ENCODE measurements at places on chromosomes 4 and X.

- no peak for DNase-seq
These were observed 139.0 kb downstream of the TSPAN5 start for GRCh38 chr4:98519268-98519977.

GRCh38 chrX:84064164-84064563 is 123.8 kb downstream of the RPS6KA6 start:
- DNase-seq = no peak

GRCh38 chr4:124191329-124191728 is 521.2 kb downstream of the ANKRD50 start:
- no peak for DNase-seq

- DNase-seq = no peak
These were observed 68.5 kb downstream of the NPNT start for GRCh38 chr4:105963461-105964400.

GRCh38 chr4:61462451-61463326 is 262.6 kb downstream of the ADGRL3 start:
- DNase-seq = no peak

GRCh38 chr4:88447371-88448095 is 9.4 kb upstream of the HERC5 start:
- DNase-seq = no peak

- DNase-seq = no peak
These were observed 34.6 kb downstream of the SEPTIN11 start for GRCh38 chr4:76984127-76984526.

DNA sequence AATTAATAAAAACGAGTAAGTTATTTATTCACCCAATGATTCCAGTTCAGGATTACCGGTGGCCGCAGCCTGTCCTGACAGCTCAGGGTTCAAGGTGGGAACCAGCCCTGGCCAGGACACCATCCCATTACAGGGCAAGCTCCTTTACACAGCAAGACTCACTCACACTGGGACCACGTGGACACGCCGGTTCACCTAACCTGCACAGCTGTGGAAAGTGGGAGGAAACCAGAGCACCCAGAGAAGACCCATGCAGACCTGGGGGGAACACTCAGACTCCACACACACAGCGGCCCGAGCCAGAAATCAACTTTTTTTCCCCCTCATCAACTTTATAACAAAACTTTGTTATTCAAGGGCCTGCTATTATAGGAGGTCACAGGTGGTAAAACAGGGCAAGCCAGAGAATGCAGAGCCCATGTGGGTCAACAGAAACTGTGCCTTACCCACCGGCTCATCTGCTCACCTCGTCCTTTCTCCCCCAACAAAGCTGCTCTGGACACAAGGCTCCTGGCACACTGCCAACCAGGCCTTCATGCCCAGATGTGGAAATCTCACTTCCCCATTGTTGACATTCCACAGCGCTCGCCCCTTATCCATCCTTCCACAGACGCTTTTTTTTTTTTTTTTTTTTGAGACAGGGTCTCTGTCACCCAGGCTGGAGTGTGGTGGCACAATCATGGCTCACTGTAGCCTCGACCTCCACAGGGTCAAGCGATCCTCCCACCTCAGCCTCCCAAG is 8.0 kb upstream of the ODAPH start:
- DNase-seq = no peak

GRCh38 chr4:78951862-78952472 is 12.7 kb upstream of the PAQR3 start:
- no peak for DNase-seq

- no peak for DNase-seq
These were observed 92.0 kb upstream of the PRDX4 start for GRCh38 chrX:23575281-23575680.

DNA sequence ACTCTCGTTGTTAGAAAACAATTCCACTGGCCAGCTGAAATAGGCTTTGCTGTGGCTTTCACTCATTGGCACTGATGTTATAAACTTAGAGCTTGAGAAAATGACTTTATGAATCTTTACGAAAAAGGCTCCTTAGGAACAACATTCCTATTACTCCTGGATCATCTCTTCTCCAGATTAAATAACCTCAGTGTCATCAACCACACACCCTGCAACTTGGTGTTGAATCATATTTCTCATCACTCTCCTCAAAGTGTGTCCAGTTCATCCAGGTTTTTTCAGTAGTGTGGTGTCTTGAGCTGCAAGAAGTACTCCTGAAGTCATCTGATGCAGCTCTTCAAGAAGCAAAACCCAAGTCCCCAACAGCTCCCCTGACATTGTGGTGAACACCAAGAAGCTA is 28.1 kb upstream of the ANOS1 start:
- no peak for DNase-seq

DNA sequence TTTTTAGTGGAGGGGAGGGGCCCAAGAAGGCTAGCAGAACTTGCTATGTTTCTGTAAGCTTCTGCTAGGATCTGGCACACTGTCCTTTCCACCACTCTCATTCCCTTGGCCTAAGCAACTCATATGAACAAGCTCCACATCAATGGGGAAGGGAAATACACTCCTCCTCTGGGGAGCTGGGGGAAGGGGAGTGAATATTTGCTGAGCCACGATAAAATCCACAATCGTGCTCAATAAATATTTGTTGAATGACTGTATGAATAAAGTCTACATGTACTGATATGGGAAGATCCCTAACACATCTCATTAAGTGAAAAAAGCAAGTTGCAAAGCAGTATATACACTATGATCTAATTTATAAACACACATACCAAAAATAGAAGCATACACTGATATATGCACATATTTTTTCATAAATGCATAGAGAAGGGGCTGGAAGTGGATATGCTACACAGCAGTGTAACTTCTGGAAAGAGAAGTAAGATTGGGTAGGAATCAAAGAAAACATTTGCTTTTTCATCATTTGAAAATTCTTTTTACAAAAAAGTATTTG is 95.8 kb upstream of the EFHC2 start:
- no peak for DNase-seq

DNA sequence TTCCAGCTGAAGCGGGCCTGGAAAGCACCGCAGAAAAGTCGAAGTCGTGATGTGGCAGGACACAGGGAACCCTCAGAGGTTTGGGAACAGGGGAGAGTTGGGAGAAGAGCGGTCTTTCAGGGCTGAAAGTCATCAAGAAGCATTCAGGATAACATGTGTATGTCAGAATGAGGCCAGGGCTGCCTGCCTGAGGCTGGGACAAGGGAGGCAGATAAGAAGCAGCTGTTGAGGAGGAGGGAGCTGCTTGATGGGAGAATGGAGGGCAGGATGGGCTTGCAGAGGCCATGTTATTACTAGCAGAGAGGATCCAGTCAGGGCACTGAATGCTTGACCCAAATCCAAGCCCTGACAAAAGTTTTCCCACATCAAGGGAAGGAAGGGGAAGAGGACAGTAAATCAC is 132.0 kb downstream of the ATG4A start:
- no peak for DNase-seq

GRCh38 chrX:23901805-23902204 is 5.9 kb downstream of the APOO start:
- DNase-seq = no peak

DNA sequence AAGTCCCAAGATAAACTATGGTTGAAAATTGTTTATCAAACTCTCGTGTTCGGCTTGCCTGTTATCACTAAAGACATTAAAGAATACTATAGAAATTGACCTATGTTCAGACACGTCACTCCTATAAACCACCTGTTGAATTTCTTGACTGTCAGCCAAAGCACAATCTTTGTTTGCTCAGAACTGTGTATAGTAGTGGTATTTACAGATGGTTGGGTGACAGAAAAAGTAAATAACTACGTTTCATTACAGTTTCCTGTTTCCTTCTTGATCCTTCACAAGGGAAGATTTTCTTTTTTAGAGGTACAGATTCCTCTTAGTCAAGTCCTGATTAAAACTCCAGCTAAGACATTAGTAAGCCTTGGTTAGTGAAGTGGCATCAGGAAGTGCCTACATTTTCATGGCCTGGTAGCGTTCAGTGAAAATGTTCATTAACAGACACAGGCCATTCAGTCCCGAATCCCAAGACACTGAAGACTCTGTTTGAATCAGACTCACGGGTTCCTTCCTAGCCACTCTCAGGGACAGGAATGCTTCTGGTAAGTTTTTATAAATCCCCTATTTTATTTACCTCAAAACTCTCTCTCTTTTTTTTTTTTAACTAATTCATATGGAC is at the start of gene SMIM31:
SMIM31 (plus strand) TSS at position 259 of the 616 bp plus-strand sequence. CDS start 16,313 bp downstream, outside the sequence.
- DNase-seq = no peak

GRCh38 chrX:45683914-45684313 is 483.2 kb upstream of the DIPK2B start:
- DNase-seq = no peak

DNA sequence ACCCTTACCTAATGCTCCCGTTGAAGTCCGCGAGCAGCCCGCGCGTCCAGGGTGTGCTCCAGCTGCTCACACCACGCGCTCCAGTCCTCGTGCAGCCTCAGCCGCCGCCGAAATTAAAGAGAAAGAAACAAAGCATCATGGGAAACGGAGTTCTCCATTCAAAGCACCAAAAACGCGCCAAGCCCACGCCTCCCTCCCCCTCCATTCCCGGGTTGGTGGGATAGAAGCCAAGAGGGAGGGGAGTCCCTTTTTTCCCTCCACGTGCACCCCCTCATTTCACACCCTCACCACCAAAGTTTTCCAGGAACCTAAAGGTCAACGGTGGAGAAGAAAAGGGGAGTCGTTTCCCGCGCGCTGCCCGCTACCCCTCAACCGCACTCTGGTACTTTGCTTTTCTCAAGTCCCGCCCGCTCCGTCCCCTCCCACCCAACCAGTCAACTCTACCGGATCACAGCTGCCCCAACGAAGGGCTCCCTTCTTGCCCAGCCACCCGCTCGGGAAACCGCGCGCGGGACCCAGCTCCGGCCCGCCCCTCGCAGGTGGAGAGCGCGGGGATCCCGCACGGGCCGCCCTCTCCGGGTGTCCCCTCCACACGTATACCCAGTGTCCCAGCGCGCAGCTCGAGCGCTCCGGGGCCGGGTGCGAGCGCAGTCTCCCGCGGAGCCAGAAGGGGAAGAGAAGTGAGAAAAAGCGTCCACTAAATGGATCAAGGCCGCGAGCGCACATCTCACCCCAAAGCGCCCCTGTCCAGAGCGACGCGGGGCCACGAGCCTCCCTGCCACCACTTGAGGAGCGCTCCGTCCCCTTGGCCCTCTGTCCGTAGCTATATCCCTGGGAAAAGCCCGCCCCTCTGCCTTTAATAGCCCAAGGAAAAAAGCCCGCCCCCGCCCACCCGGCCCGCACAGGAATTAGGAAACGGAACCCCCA is 65.1 kb upstream of the CCDC160 start:
- DNase-seq = no peak

GRCh38 chrX:41085878-41086626 is 807 bp downstream of the USP9X start:
- no peak for DNase-seq

- DNase-seq = no peak
These were observed 299.3 kb downstream of the CAMK2D start for GRCh38 chr4:113462286-113462685.

GRCh38 chr4:14910411-14910810 is 91.9 kb upstream of the CPEB2 start:
- DNase-seq = no peak

GRCh38 chr4:17232566-17233253 is 279.2 kb downstream of the QDPR start:
- peak; percentile 52 for DNase-seq

DNA sequence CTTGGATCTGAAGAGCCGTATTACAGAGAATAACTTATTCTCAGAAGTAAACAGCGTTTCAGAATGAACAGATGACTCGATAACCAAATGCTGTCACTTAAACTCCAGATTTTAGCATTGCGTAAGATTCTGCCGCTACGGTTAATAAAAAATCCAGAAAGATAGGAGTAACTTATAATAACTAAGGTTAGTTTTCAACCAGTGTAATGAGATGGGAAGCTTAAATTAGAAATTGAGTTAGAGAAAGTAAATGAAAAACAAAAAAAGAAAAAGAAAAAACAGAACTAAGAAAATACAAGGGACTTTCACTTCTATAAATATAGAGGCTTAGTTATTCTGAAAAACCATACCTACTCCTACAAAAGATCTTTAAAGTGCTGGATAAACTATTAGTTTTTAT is 13.1 kb upstream of the PARM1 start:
- DNase-seq = no peak

DNA sequence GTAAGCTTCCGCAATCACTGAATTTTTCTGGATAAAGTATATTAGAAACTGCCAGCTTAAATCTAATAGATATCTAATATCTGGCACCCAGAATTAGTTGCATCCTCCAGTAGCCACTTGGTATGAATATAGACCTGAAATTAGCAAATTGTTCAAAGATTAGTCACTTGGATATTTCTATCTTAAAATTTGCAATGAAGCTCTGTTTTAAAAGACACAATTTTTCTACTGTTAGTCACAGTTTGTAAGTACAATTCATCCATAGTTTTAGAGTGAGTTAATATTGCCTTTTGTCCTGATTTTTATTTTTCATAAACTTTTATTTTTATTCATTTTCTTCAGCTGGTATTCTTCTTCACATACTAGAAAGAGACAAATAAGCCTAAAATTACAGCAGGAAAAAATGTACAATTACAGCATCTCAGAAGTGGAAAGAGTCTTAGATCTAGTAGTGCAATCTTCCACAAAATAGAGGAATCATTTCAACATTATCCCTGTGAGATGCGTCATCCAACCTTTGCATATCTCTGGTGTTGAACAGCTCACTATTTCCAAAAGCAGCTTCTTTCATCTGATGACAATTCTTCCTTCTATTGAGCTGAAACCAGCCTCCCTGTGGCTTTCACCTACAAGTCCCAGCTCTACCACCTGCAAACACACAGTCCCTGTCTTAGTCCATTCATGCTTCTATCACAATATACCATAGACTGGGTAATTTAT is 190.0 kb upstream of the AR start:
- no peak for DNase-seq

- DNase-seq = no peak
These were observed 126.7 kb upstream of the MBNL3 start for GRCh38 chrX:132615391-132616131.

DNA sequence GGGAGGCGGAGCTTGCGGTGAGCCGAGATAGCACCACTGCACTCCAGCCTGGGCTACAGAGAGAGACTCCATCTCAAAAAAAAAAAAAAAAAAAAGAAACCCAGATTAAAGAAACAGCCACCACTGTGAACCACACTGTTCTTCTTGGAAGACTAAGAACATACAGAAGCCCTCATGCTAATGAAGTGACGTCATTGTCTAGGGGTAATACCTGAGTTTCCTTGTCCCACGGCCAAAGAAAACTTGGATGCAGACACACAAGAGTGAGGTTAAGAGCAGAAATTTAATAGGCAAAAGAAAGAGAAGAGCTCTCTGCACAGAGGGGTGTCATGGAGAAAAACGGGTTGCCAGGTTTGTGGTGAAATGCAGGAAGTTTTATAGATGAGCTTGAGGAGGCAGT is 691.6 kb downstream of the NLGN4X start:
- no peak for DNase-seq

- no peak for DNase-seq
These were observed 763.0 kb downstream of the DMD start for GRCh38 chrX:32448320-32448719.

DNA sequence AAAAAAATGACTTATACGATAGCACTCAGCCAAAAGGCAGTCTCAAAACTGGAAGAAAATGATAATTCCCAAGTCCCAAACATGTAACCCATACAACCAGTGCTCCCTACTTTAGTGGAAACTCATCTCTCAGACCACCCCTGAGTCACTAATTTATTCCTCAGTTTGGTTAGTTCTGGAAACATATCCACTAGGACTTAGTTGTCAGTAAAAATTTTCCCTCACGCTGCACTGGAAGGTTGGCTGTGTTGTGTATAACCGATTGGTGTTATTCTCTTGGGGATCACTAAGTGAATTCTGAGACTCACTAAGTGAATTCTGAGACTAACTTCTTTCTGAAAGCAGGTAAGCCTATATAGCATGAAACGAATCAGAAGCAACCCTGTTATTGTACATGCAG is 48.5 kb upstream of the GAB1 start:
- no peak for DNase-seq
